ENCODE measurements at places on chromosomes 16 and 17. TPM values are rescaled to one million over a fixed set of nuclear protein-coding genes. Genes with fewer than 3 reads are reported as not detected.

Gene CSH1
- not detected for polyA plus RNA-seq

DNA sequence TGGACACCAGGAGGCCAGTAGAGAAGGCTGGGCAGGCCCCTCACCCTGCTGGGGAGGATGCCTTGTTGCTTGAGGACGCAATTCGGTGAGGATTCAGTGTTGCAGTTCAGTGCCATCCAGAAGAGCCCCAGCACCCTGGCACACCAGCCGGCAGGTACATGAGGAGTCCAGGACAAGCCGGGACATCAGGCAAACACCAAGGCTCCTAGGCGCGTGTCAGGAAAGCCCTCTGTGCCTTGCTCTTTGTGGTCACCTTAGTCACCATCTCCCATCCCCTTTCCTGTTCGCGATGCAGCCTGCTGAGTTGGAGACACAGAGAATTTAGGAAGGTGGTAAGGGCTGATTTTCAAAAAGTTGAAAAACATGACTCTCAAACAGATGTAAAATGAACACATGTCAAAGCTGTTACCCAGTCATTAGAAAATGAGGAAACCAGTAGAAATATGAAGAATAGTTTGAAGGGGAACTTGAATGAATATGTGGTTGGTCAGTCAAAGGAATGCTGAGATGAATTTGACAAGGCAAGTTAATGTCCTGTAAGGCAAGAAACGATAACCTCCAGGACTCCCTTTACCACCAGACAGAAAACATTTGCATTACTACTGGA lies 2.3 kb upstream of the NCBP3 start:
- DNase-seq: no peak

DNA sequence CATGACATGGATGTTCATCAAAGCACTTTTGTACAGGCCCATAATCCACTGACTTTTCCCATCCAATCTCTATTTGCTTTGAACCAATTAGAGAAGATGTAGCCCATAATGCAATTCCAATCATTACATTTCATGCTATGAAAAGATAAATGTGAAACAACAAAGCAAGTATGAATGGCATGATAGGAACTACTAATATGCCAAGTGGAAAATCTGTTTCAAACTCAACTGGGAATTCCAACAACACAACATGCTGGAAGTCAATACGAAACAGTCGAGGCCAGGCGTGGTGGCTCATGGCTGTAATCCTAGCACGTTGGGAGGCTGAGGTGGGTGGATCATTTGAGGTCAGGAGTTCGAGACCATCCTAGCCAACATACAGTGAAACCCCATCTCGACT lies 39.6 kb upstream of the TMEM97 start:
- no peak for DNase-seq

- DNase-seq: no peak
Measured at GRCh38 chr17:82285141-82285540, 11.6 kb upstream of the CSNK1D start.

Gene MAPK8IP3
- 126 TPM for polyA plus RNA-seq

DNA sequence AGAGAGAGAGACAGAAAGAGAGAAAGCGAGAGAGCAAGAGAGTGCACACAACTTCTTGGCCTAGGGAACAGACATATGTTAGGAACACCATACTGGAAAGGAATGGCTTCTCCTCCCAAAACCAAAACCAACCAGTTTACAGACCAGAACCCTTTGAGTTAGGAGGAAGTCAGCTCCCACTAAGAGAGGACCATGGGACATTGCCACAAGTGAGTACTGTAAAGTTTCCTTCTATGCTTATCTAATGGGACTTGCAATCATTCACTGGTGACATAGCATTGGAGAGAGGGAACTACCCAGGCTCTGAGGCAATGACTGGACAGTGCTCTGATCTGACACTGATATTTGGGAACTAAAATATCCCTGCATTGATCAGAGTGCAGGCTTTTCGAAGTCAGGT lies 32.4 kb downstream of the TBC1D3B start:
- DNase-seq: no peak
